ENCODE measurements at places on chromosomes 7 and 10.

DNA sequence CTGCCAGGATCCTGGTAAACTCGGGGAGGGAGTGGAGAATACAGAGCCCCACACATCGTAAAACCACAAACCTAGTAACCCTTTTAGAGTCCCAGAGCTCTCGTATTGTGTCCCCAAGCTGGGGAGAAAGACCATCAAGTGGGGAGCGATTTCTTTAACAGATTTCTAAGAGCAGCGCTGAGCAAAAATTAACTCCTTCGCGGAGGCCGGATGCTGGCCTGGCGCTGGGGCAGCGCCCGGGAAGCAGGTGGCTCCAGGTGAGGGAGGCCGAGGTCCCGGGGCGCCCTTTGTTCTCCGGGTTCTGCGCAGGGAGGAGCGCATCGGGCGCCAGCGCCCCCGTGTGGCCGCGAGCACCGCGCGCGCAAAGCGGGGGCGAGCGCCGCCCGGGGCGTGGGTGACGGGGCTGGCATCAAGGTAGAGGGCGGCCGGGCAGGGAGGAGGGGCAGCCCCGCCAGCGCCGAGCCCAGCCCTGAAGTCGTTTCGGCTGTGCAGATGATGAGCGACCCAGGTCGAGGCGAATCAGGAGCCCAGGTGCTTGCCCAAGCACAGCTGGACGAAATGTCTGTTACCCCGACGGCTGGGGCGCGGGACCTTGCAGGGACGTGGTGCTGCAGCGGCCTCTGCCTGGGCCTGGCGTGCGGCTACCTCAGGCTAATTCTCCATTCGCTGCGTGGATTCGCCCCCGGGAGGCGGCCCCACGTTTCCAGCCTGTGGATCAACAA is 10.4 kb upstream of the FGFR2 start:
- peak; percentile 64 for DNase-seq

- no peak for DNase-seq
Measured at GRCh38 chr7:95046494-95047240, 139.3 kb downstream of the PPP1R9A start.

DNA sequence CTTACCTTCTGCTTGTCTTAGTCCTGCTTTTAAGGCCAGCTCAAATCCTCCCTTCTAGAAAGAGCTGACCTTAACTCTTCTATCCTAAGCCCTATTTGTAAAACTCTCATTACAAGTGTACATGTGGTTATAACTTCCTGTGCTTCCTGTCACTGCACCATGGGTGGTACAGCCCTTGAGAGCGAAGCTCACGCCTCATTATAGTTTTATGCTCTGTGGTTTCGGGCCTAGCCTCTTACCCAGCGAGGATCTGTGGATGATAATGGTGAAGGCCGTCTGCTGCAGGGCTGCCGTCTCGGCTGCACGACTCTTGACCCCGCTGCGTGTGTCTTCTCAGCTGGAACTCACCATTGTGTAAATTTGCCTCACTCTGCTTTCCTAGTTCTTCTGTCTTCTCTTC is 74.6 kb downstream of the CUL1 start:
- no peak for DNase-seq

- no peak for DNase-seq
Measured at GRCh38 chr10:7787150-7787856, 490 bp downstream of the KIN start.

GRCh38 chr7:86904949-86905834 is 154.3 kb downstream of the ELAPOR2 start:
- peak; percentile 9 for DNase-seq

GRCh38 chr10:15712883-15713282 is 6.8 kb downstream of the ITGA8 start:
- no peak for DNase-seq

All from thyroid gland (tissue), 4 donors.